ENCODE measurements at places on chromosomes 7 and 10.
A peak's percentile ranks its signal among the peaks of the same experiment; 100 is the strongest.

GRCh38 chr7:15684111-15684800 lies 2.2 kb downstream of the MEOX2 start:
- no peak overlapping the region for H3K4me3 ChIP-seq
- H3K27me3 ChIP-seq: no peaks in the 10 kb centered on the region
- H3K27ac ChIP-seq: no peak overlapping the region

GRCh38 chr10:73758704-73759511 lies 14.7 kb downstream of the SEC24C start:
- DNase-seq: no peak
- H3K27me3 ChIP-seq: no peaks in the 10 kb centered on the region
- H3K36me3 ChIP-seq: peaks cover 21% of the 10 kb centered on the region
- H3K4me1 ChIP-seq: no peaks in the 10 kb centered on the region
- no peak overlapping the region for H3K27ac ChIP-seq

GRCh38 chr10:93073539-93074146 lies at the start of gene CYP26A1:
Gene CYP26A1, plus strand, starts transcription at chr10:93073893. Its CDS starts 42 bp downstream, at chr10:93073935.
- H3K4me3 ChIP-seq: peak within 1 kb of the TSS; percentile 52
- no peak for DNase-seq
- H3K36me3 ChIP-seq: no peaks in the 10 kb centered on the region
- H3K4me1 ChIP-seq: no peaks in the 10 kb centered on the region
- H3K27ac ChIP-seq: no peak within 1 kb of the TSS
- H3K27me3 ChIP-seq: no peaks in the 10 kb centered on the region

DNA sequence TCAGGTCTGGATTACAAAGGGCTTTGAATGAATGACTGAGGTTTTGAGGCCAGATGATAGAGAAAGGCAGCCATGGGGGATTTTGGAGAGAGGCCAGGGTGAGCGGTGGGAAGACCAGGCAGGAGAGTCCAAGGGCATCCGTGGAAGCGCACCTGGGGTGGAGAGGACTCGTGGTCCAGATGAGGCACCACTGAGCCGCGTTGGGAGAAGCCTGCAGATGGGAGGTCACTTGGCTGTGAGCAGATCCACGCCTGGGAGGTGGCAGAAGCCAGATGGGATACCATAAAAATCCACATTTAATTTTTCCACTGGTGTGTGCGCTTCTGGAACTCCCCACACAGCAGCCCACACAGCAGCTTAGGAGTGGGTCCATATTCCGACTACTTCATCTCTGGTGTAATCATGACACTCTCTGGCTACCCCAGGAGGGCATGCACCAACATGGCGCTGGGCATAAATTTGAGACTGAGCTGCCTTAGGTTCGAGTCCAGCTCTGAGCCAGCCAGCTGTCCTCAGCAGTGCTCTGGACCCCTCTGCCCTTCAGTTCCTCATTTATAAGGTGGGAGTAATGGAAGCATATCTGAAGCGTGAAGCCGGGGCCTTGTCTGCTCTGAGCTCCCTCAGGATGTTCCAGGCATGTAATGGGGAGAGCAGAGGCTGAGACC lies 90.2 kb upstream of the FAM20C start:
- no peak overlapping the region for H3K4me3 ChIP-seq
- H3K27ac ChIP-seq: no peak overlapping the region
- no peaks in the 10 kb centered on the region for H3K27me3 ChIP-seq

- H3K4me1 ChIP-seq: no peaks in the 10 kb centered on the region
- H3K36me3 ChIP-seq: no peaks in the 10 kb centered on the region
- no peaks in the 10 kb centered on the region for H3K27me3 ChIP-seq
- no peak for DNase-seq
- no peak overlapping the region for H3K4me3 ChIP-seq
Measured at GRCh38 chr10:129593953-129594352, 126.9 kb downstream of the MGMT start.

GRCh38 chr7:1839701-1840100 lies 169.6 kb downstream of the ELFN1 start:
- H3K27me3 ChIP-seq: no peaks in the 10 kb centered on the region
- peak; percentile 72 for DNase-seq
- H3K4me3 ChIP-seq: no peak overlapping the region
- no peaks in the 10 kb centered on the region for H3K4me1 ChIP-seq
- H3K27ac ChIP-seq: no peak overlapping the region
- H3K36me3 ChIP-seq: no peaks in the 10 kb centered on the region

DNA sequence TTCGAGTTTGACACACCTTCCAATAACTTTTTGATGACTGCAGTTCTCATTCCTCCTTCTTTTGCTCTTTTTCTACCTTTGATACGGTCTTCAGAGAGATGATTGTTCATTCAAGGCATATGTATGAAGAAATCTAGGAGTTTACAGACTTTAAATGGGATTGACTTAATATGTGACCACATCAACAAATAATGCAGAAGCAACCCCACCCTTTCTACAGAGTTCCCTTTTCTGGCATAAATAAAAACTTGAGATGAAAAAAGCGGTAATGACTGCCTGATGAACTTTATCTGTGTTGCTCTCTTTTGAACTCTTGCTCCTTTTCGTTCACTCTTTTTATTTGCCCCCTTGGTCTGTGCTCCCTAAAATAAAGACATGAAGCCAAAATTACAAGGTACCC lies 161.7 kb downstream of the C7orf25 start:
- H3K4me3 ChIP-seq: no peak overlapping the region
- no peaks in the 10 kb centered on the region for H3K36me3 ChIP-seq
- peaks cover 6% of the 10 kb centered on the region for H3K4me1 ChIP-seq
- DNase-seq: no peak
- no peak overlapping the region for H3K27ac ChIP-seq

GRCh38 chr7:80533287-80533686 lies 21.4 kb upstream of the GNAT3 start:
- H3K27me3 ChIP-seq: no peaks in the 10 kb centered on the region
- no peaks in the 10 kb centered on the region for H3K36me3 ChIP-seq
- no peaks in the 10 kb centered on the region for H3K4me1 ChIP-seq
- no peak for DNase-seq
- no peak overlapping the region for H3K4me3 ChIP-seq
- H3K27ac ChIP-seq: no peak overlapping the region

GRCh38 chr10:79401015-79401921 lies 44.2 kb downstream of the ZCCHC24 start:
- H3K27ac ChIP-seq: peak overlapping the region; percentile 4
- no peak overlapping the region for H3K4me3 ChIP-seq
- DNase-seq: peak; percentile 85
- H3K36me3 ChIP-seq: no peaks in the 10 kb centered on the region
- no peaks in the 10 kb centered on the region for H3K4me1 ChIP-seq
- H3K27me3 ChIP-seq: no peaks in the 10 kb centered on the region

DNA sequence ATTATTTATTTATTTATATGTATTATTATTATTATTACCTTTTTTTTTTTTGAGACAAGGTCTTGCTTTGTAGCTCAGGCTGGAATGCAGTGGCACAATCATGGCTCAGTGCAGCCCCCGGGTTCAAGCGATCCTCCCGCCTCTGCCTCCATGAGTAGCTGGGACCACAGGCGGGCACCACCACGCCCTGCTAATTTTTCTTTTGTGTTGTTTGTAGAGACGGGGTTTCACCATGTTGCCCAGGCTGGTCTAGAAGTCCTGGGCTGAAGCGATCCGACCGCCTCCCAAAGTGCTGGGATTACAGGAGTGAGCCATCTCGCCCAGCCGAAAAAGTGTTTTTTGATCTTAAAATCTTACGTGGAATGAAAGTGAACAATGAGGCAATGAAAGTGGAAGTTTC lies 79.4 kb upstream of the C1GALT1 start:
- no peak overlapping the region for H3K27ac ChIP-seq
- H3K36me3 ChIP-seq: no peaks in the 10 kb centered on the region
- no peaks in the 10 kb centered on the region for H3K4me1 ChIP-seq
- DNase-seq: no peak
- H3K4me3 ChIP-seq: no peak overlapping the region

DNA sequence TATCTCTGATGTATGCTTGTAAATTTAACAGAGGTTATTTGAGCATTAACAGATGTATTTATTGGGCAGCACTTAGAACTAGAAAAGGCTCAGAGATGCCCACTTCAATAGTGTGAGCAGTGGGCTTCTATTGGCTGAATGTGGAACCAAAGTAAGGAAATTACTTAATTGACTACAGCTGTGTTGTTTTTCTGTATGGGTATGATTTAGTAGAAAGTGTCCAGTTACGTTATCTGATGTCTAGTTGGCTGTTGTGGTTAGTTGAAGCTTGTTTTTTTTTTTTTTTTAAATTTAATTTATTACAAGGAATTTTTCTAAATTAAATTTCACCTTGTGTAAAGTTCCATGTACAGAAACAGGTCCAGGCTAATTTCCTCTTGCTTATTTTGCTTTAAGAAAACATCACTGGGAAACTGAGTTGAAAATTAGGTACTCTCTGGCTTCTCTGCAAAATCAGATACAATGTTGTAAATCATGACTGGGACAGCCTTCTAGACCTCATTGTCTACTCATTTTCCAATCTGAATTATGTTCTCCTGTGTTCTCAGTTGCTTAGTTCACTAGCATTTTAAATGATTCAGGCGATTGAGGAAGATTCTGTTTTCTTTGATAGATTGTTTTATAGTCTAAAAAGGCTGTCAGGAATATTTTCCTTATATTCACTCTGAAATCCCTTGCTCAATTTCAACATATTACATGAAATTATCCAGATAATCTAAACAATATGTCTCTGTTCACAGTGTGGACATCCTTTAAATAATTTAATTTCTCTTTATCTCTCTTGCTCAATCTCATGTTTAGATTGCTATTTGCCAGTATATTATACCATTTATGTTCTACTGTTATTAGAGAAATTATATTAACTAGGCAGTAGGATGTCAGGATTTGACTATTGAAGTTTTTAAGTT lies 53.0 kb downstream of the PHF14 start:
- no peak for DNase-seq
- H3K4me1 ChIP-seq: no peaks in the 10 kb centered on the region
- no peak overlapping the region for H3K4me3 ChIP-seq

Data from aorta (tissue), 5 donors.